ENCODE measurements at places on chromosomes 2 and 18.

- no peak for DNase-seq
Observed at GRCh38 chr2:231769170-231770136, 11.6 kb downstream of the PDE6D start.

DNA sequence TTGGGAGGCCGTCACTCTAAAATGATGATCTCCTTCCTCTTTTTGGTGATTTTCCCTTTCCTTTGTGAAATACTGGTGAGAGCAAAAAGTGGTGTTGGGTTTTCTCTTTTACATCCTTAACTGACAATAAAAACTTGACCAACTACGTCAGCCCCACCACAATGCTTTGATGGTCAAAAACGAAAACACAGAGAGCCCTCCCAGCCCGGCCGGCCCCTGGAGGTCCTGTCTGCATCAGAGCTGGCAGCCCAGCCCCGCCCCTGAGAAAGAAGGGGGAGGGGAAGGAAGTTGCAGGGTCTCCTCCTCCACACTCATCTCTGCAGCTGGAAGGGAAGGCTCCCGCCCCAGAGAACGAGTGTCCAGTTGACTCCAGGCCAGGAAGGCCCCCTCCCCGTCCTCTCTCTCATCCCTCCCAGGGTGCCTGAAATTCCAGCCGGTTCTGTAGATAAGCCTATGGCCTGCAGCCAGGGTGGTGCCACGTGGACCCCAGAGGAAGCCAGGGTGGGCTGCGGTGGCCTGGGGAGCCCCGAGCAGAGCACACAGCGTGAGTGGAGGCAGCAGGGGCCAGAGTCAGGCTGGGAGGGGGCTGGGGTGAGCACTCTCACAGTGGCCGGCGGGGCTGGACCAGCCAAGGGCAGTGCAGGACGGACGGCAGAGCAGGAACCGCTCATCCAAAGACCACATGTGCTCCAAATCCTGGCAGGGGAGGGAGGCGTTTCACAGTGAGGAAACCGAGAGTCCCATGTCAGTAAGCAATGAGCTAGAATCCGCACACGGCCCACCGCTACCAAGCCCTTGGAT lies 19.8 kb downstream of the BIN1 start:
- DNase-seq: no peak

- DNase-seq: no peak
Observed at GRCh38 chr18:11040823-11041656, 108.3 kb downstream of the PIEZO2 start.

DNA sequence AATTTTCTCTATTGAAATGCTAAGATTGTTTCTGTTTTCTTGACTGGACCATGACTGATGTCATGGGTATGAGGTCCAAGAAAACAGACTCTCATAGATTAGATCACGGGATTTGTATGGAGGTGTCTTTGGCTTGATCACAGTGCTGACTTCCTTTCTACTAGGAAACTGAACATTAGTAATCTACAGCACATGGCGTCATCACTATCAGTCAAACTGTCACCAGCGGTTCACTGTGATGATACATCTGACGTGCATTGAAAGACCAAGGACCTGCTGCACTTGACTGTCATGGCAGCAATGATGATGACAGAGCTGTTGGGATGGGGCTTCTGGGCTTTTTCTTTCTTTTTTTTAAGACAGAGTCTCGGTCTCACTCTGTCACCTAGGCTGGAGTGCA lies 28.2 kb upstream of the IMPA2 start:
- no peak for DNase-seq

- no peak for DNase-seq
Observed at GRCh38 chr2:240996834-240997140, 1.6 kb upstream of the SNED1 start.

GRCh38 chr2:190618030-190618429 lies 30.9 kb upstream of the NAB1 start:
- DNase-seq: no peak

GRCh38 chr18:40867459-40867858 lies 1087.6 kb upstream of the PIK3C3 start:
- no peak for DNase-seq

DNA sequence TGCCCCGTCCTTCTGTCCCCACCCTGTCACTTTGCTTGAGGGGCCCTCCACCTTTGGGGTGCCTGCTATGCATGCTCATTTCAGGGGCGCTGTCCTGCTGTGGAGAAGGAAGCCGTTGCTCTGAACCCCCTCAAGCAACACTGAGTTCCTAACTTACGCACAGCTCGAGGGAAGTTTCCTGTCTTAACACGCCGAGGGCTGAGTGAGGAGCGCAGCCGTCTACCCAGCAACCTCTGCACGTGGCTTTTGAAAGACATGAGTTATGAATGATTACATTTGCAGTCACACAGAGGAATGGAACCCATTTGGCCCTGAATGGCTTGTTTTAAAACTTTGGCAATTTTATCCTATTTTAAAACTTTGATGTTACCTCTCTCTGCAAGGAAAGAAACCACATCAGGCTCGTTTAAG lies 14.0 kb downstream of the RAMP1 start:
- no peak for DNase-seq

DNA sequence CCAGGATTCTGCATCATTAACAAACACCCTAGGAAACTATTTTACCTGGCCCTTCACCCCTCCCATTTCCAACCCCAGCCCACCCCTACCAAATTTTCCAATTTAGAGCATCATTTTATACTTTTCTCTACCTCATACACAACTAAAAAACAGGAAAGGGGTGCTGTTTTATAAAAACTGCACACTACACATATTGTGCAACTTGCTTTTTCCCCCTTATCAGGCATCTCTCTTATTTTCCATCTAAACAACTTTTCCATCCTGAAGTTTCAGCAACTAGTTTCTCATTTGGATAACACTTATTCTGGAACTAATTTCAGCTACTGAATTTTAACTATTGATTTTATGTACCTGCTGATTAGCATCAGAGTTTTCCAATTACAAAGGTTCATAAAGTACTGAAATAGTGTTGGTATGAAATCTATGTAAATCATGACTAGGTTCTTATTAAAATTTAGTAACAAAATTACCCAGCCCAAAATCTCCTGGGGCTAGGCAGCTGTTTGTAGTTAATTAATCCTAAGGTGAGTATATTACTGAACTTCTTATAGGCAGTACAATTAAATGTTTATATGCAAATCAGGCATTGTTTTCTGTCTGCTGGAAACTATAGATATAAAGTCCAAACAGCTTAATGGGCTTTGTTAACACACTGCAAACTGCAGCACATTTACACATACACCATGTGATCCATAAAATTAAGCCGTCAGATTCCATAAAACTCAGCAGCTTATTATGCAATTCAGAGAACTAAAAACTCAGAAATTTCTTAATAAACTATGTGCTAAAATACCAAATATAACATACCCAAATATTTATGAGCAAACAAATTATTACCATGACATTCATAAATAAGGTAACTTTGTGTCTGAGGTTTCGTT lies 7.9 kb downstream of the SF3B1 start:
- no peak for DNase-seq

DNA sequence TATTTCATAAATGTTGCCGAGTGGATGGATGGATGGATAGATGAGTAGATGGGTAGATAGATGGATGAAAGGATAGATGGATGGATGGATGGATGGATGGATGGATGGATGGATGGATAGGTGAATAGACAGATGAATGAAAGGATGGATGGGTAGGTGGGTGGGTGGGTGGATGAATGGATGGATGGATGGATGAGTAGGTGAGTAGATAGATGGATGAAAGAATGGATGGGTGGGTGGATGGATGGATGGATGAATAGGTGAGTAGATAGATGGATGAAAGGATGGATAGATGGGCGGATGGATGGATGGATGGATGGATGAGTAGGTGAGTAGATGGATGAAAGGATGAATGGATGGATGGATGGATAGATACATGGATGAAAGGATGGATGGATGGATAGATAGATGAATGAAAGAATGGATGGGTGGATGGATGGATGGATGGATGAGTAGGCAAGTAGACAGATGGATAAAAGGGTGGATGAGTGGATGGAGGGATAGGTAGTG lies 104.3 kb downstream of the SMAD7 start:
- no peak for DNase-seq

DNA sequence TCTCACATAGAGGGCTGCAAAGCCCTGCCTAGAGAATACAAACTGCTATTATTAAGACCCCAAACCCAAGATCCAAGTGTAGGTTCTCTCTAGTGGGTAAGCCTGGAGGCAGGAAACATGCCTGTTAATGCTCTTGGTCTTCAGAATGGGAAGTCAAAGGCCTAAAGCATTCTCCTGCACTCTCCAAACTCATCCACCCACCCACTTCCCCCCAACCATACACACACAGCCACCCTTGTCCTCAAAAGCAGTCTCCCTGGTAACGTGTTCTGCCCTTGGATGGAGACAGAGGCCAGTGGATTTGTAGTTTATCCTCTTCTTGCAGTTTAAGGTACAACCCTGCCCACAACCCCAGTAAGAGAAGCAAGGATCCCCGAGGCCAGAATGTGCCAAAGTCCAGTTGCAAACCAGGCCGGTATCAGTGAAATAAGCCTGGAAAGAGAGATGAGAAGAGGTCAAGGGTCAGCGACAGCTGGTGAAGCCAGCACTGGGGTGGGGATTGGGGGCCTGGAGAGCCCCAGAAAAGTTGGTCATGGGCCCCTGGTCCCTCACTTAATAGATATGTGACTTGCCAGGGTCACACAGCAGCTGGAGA lies 23.0 kb downstream of the TMEM247 start:
- no peak for DNase-seq

DNA sequence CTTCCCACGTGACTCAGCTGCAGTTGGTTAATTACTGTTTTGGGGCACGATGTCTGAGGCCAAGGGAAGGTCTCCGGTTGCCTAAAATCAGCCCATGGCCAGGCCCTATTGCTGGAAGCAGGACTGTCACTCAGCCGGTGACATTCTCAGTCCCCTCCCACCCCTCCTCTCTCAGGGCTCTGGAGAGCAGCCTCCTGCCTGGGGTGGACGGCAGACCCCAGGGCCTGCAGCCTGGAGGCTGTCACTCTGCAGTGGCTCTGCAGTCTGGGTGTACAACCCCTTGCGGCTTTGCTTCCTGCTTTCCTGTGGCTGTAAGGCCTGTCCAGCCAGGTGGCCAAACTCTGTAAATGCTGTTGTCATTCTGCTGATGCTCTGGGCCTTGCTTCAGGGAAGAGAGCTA lies 32.8 kb downstream of the ZBTB7C start:
- no peak for DNase-seq

GRCh38 chr18:48045744-48046143 lies 115.3 kb upstream of the SMAD2 start:
- no peak for DNase-seq

GRCh38 chr2:234853729-234854128 lies 98.1 kb upstream of the SH3BP4 start:
- no peak for DNase-seq

- DNase-seq: no peak
Observed at GRCh38 chr2:44543773-44544725, 182.3 kb downstream of the CAMKMT start.

GRCh38 chr18:23134780-23135549 lies at the start of gene CABLES1:
CABLES1 (plus strand) TSS chr18:23135485; CDS start chr18:23135763, 278 bp downstream.
- DNase-seq: no peak

DNA sequence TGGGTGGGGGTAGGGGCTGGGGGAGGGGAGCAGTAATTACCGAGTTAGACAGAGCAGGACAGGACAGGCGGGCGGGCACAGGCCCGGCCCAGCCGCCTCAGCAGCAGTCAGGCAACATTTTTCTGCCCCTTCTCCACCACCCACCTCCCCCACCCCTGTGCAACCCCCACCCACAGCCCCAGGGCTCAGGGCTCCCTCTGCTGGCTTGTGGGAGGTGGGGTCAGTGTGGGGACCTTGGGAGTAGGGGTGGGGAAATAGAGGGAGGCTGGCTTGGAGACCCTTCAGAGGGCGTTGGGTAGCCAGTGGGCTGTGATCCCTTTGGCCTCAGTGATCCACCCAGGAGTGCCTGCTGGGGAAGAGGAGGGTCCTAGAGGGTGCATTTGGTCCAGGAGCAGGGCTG lies 6.4 kb downstream of the WNT6 start:
- DNase-seq: no peak

- DNase-seq: no peak
Observed at GRCh38 chr18:79525556-79526467, 130.1 kb downstream of the NFATC1 start.

DNA sequence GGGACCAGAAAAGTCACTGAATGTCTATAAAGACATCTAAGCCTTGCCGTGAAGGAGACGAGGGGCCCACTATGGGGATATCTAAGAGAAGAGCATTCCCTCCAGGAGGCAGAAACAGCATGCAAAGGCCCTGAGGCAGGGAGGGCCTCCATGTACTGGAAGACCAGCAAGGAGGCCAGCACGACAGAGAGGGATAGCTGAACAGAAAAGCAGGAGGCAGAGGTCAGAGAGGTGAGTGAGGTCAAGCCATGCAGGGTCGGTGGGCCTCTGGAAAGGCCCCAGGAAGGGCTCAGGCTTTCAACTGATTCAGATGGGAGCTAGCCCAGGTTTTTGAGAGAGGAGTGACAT lies 5.7 kb downstream of the TRABD2A start:
- DNase-seq: no peak

GRCh38 chr2:54336977-54337255 lies 80.9 kb upstream of the TSPYL6 start:
- DNase-seq: no peak

- no peak for DNase-seq
Observed at GRCh38 chr2:96117701-96118588, 1.6 kb upstream of the ADRA2B start.

DNA sequence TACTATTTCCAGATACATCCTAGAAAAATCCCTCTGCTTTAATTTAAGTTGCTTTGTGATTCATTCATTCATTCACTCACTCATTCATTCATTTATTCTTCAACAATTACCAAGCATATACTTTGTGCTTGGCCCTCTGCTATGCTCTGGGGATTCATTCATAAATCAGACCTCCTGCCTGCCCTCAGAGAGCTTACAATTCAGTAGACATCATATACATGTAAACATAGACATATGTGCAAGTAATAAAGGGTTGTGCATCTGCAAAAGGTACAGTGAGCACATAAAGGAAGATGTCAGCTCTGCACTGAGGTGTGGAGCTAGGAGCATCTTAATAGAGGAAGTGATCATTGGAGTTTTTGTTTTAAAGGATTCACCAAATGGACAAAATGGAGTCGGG lies 189.4 kb downstream of the AGPS start:
- no peak for DNase-seq

DNA sequence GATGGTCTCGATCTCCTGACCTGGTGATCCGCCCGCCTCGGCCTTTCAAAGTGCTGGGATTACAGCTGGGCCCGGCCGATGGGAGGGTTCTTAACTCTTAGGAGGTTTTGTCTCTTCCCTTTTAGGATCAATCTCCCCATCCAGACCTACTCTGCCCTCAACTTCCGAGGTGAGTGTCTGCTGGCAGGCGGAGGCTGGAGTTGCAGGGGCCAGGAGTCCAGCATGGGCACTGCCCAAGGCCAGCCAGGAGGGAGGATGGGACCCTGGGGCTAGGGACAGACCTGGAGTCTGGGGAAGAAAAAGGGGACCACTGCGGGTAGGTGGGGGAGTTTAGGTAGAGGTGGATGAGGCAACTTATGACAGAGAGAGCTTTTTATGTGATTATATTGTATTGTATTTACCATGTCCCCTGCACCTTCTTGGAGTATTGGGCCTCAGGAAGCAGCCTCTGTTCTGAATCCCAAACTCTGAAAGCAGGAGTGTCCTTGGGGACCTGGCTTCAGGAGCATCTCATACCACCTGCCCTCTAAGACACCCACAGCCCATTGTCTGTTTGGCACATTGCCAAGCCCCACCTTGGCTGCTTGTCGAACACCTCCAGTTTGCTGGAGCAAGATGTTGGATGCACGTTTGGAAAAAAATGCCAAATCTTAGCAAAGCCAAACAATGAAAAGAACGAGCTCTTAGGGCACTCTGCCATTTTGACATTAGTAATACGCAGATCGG lies 5.6 kb downstream of the DES start:
- no peak for DNase-seq
